ENCODE measurements at places on chromosomes 7 and 10.

DNA sequence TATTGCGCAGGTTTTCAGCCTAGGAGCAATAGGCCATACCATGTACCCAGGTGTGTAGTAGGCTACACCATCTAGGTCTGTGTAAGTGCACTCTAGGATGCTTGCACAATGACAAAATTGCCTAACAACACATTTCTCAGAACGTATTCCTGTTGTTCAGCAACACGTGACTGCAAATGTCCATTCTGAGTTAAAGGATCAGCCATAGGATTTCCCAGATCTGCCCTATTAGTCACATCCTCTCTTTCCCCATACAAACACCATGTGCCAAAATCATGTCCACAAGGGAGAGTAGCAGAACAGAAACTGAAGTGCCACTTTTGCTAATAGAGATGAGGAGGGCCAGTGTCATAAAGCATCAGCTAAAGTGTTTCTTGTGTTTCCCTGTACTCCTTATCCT is 42.6 kb upstream of the AMPH start:
- no peak for DNase-seq

DNA sequence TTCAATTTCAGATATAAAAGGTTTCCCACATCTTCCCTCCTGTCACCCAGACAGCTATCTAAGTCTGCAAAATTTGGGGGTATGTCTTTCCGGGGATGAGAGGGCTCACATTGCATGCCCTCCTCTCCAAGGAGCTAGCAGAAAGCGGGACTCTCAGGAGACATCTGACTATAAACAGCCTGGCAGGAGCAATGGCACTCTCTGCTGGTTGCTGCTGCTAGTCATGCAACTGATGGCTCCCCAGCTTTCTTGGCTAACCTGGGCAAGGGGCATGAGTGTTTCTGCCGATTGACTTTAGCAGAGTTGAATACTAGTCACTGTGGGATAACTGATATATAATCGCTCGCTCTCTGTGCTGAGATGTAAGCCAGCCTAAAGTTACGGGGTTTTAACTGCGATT is 12.0 kb downstream of the TBX20 start:
- no peak for DNase-seq

GRCh38 chr7:1708596-1709251 is 38.6 kb downstream of the ELFN1 start:
- DNase-seq = no peak

GRCh38 chr7:136403591-136403990 is 426.4 kb upstream of the MTPN start:
- DNase-seq = no peak

GRCh38 chr10:121741248-121741792 is 143.1 kb upstream of the FGFR2 start:
- no peak for DNase-seq

All from frontal cortex (tissue), 4 donors.